Keratinocyte (primary cell): ENCODE measurements at places on chromosomes 7 and 10.

DNA sequence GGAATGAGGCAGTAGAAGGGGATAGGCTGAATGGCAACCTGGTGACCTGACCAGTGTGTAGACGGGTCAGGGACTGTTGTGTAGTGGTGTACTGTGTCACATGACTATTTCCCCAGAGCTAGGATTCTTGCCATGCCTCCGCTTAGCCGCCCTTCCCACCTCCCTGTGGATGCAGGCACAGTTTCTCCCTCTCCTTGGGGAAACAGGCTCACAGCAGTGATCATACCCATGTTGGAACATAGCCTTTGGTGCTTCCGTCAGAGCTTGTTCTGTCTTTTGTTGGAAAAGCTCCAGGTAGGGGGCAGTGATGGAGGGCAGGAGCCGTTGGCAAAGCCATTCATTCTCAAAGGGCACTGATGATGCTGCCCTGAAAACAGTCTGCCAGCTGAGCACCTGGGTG, 44.3 kb downstream of the OGDH start:
- H3K36me3 ChIP-seq, result peaks cover 31% of the 10 kb centered on the region
- no peak for DNase-seq
- H3K4me1 ChIP-seq, result no peaks in the 10 kb centered on the region
- no peak overlapping the region for H3K4me3 ChIP-seq
- H3K27me3 ChIP-seq, result no peaks in the 10 kb centered on the region

GRCh38 chr7:87853237-87853864, 22.8 kb downstream of the SLC25A40 start:
- peaks cover 4% of the 10 kb centered on the region for H3K36me3 ChIP-seq
- no peaks in the 10 kb centered on the region for H3K4me1 ChIP-seq
- H3K4me3 ChIP-seq, result no peak overlapping the region
- DNase-seq, result no peak
- H3K27ac ChIP-seq, result no peak overlapping the region
- no peaks in the 10 kb centered on the region for H3K27me3 ChIP-seq

DNA sequence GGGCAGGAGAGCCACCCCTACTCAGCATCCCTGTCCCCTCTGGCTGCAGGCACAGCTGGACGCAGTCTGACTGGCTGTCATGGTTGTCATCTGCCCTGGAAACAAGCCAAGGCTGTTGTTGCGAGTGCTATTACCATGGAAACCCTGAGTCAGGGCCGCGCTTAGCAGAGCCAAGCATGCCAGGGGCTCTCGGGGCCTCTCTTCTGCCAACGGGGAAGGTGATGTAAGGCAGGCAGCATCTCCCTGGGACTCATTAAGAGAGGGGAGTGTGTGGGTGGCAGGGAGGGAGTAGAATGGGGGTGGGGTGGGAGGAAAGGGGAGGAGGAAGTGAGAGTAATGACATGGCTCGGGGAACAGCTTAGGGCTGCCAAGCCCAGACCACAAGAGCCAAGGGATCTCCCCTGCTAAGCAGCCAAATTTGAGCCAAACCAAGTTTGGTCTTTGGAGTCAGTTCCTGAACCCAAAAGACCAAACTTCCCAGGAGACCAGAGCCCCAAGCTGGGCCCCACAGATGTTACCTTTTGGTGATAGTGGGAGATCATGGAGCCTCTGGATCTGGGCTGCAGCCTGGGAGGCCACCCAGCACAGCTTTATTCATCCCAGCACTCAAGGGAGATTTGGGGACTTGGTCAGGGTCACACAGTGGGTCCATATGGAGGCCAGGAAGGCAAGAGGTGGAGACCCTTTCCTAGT, 67.6 kb downstream of the TMEM130 start:
- no peaks in the 10 kb centered on the region for H3K4me1 ChIP-seq
- H3K36me3 ChIP-seq, result no peaks in the 10 kb centered on the region
- no peak overlapping the region for H3K27ac ChIP-seq
- H3K27me3 ChIP-seq, result no peaks in the 10 kb centered on the region

GRCh38 chr10:59595593-59595992, 114.1 kb downstream of the SLC16A9 start:
- H3K36me3 ChIP-seq, result no peaks in the 10 kb centered on the region
- DNase-seq, result no peak
- H3K27me3 ChIP-seq, result no peaks in the 10 kb centered on the region
- H3K4me1 ChIP-seq, result no peaks in the 10 kb centered on the region

DNA sequence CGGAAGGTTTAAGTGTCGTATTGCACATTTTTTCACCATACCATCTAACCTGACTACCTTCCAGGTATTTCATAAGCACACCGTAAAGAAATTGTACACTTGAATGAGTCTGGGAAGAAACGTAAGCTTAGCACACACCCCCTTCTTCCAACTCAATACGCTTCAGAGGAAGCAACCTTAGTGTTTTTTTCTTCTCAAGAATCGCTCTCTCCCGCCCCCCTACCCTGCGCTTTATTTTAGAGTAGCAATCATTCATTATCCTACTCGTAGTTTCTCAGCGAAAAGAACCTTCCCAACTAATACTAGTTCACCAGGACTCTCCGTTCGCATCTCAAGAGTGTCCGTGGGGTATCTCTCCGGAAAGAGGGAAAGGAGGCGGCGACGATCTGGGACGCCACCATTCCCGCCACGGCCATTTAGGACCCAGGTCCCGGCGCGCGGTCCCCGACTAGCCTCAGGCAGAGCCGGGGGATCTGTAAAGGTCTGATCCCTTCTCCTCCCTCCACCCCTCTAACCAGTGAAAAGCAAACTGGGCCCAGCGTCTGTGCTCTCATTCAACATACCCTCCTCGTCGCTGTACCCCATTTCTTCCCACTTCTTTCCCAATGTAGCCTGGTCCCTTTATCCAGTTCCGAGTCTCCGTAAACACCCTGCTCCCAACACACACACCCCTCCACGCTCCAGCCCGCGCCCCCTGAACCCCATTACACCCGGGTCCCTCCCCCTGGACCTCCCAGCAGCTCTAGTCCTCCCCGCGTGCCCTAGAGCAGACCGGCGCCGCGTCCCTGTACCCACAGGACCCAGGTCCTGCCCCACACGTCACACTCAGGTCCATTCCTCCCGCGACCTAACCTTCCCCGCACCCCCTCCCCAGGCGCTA, 16.0 kb downstream of the MYOZ1 start:
- H3K4me1 ChIP-seq, result peaks cover 3% of the 10 kb centered on the region
- no peaks in the 10 kb centered on the region for H3K27me3 ChIP-seq
- peak overlapping the region; percentile 85 for H3K27ac ChIP-seq
- DNase-seq, result no peak
- H3K4me3 ChIP-seq, result peak overlapping the region; percentile 76

GRCh38 chr10:70589762-70590654, 12.5 kb downstream of the PRF1 start:
- no peaks in the 10 kb centered on the region for H3K4me1 ChIP-seq
- DNase-seq, result no peak

DNA sequence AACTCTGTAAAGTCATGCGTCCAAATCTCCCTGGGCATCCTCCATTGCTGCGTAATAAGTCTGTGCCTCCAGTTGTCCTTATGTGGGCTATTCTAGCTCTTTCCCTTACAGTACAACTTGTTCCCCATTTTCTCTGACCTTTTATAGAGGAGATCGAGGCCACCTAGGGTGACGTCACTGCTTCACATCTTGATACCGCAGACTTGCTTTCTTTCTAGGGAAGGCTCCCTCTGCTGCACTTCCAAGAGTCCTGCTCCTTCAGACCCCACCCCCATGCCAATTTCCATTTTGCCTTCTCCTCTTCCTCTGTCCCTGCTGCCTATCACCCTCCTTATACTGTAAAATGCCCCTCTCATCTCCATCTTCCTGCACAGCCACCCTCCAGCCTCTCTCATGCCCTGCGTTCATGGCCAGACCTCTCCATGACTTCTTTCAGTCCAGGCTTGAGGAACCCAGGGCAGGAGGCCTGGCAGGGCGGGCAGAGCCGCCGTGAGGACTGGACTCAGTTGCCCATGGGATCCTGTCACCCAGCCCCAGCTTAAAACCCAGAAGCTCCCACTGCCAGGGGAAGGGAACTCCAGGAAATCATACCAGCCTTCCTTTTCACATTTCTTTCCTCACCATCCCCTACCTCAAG, 57.5 kb downstream of the CAMK1D start:
- peaks cover 5% of the 10 kb centered on the region for H3K27me3 ChIP-seq
- no peak for DNase-seq

DNA sequence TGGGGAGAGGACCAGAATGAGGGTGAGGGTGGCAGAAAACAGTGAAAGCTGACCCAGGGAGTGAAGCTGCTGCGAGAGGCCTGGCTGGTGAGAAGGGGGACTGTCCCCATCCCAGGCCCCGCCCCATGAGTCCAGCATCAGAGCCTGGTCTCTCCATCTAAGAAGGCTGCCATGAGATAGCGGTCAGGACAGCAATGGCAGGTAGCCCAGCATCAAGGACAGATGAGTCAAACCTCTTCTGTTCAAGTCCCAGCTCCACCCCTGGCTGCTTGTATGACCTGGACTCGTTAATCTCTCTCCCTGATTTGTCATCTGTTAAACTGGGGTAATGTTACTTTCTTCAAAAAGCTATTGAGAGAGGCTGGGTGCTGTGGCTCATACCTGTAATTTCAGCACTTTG, 22.2 kb downstream of the GPNMB start:
- H3K4me1 ChIP-seq, result peaks cover 4% of the 10 kb centered on the region
- H3K27ac ChIP-seq, result no peak overlapping the region
- H3K4me3 ChIP-seq, result no peak overlapping the region
- H3K27me3 ChIP-seq, result no peaks in the 10 kb centered on the region
- H3K36me3 ChIP-seq, result no peaks in the 10 kb centered on the region

DNA sequence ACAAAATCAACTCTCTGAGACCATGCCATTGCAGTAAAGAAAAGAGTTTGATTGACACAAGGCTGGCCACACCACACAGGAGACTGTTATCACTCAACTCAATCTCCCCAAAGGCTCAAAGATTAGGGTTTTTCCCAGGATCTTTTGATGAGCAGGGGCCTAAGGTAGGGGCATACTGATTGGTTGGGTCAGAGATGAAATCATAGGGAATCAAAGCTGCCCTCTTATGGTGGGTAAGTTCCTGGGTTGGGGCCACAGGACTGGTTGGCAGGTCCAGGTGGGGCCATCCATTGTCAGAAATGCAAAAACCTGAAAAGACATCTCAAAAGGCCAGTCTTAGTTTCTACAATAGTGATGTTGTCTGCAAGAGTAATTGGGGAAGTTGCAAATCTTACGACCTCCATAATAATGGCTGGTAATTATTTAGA, 91.6 kb downstream of the AKR1D1 start:
- H3K4me3 ChIP-seq, result no peak overlapping the region
- H3K36me3 ChIP-seq, result no peaks in the 10 kb centered on the region
- no peaks in the 10 kb centered on the region for H3K4me1 ChIP-seq
- H3K27me3 ChIP-seq, result no peaks in the 10 kb centered on the region
- no peak overlapping the region for H3K27ac ChIP-seq

GRCh38 chr10:132187430-132188138, 836 bp downstream of the DPYSL4 start:
- peaks cover 45% of the 10 kb centered on the region for H3K27me3 ChIP-seq
- H3K36me3 ChIP-seq, result no peaks in the 10 kb centered on the region
- H3K27ac ChIP-seq, result no peak overlapping the region
- no peaks in the 10 kb centered on the region for H3K4me1 ChIP-seq

- H3K36me3 ChIP-seq, result no peaks in the 10 kb centered on the region
Measured at GRCh38 chr10:24209946-24210491, 1.1 kb downstream of the KIAA1217 start.

GRCh38 chr10:70771311-70772194, 13.6 kb downstream of the TBATA start:
- peaks cover 16% of the 10 kb centered on the region for H3K27me3 ChIP-seq
- DNase-seq, result no peak
- H3K27ac ChIP-seq, result no peak overlapping the region

- peaks cover 14% of the 10 kb centered on the region for H3K4me1 ChIP-seq
- H3K27ac ChIP-seq, result no peak overlapping the region
- H3K27me3 ChIP-seq, result no peaks in the 10 kb centered on the region
- no peaks in the 10 kb centered on the region for H3K36me3 ChIP-seq
Measured at GRCh38 chr10:43380610-43381222, 9.3 kb downstream of the FXYD4 start.

- H3K27ac ChIP-seq, result no peak overlapping the region
- no peak overlapping the region for H3K4me3 ChIP-seq
- no peaks in the 10 kb centered on the region for H3K27me3 ChIP-seq
- H3K4me1 ChIP-seq, result peaks cover 20% of the 10 kb centered on the region
- H3K36me3 ChIP-seq, result no peaks in the 10 kb centered on the region
- no peak for DNase-seq
Measured at GRCh38 chr10:74297389-74298080, 146.5 kb downstream of the ADK start.

DNA sequence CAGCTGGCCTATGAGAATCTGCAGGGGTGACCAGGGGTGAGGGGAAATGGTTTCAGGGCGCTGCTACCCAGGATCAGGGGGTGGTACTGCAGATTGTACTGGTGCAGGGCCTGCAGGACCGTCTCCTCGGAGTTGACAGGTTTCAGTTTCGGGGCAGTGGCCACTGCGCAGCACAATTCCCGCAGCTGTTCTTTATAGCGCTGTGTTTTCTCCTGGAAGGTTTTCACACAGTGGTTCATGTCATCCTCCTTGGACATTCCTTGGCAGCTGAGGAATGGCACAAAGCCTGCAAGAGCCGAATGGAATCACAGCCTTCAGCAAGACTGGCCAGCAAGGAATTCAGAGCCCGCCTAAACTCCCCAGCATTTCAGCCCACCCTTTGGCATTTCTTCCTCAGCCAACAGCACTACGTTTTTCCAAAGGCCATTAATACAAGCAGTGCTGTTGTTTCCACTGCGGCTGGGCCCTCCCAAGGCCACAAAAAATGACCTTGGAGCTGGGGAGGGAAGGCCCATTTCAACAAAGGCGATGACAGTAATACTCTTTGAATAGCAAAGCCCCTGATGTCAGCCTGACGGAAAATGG, 44.9 kb downstream of the PNLIPRP2 start:
- H3K4me3 ChIP-seq, result no peak overlapping the region
- no peak for DNase-seq
- no peaks in the 10 kb centered on the region for H3K36me3 ChIP-seq
- H3K4me1 ChIP-seq, result peaks cover 2% of the 10 kb centered on the region
- no peak overlapping the region for H3K27ac ChIP-seq

DNA sequence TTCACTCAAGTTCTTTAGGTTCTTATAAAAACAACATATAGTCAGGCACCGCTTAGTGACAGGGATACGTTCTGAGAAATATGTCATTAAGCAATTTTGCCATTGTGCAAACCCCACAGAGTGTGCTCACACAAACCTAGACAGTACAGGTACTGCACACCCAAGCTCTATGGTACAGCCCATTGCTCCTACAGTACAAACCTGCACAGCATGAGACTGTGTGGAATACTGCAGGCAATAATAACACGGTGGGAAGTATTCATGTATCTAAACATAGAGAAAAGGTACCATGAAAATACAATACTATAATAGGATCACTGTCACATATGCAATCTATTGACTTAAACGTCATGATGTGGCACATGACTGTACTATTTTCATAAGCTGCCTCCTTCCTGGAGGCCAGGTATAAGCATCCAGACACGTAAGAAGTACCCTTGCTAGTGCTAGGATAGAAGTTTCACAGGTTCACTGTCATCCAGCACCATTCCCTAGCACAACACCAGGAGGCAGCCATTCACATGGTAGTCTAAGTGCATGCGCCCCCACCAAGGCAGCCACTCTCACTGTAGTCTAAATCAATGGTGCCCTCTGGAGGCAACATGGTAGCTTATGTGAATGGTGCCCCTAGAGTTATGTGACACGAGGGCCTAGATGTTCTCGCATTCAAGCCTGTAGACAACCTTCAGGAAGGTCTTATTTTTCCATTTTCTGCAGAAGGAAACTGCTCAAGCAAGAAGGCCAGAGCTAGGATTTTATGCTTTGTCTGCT, 98.5 kb downstream of the ARHGAP22 start:
- H3K36me3 ChIP-seq, result no peaks in the 10 kb centered on the region
- no peaks in the 10 kb centered on the region for H3K27me3 ChIP-seq
- H3K27ac ChIP-seq, result no peak overlapping the region
- H3K4me3 ChIP-seq, result no peak overlapping the region

- peaks cover 9% of the 10 kb centered on the region for H3K4me1 ChIP-seq
- peaks cover 6% of the 10 kb centered on the region for H3K27me3 ChIP-seq
- DNase-seq, result no peak
- no peak overlapping the region for H3K4me3 ChIP-seq
- no peaks in the 10 kb centered on the region for H3K36me3 ChIP-seq
Measured at GRCh38 chr7:151853896-151854719, 22.8 kb downstream of the PRKAG2 start.
